Bladder microvascular endothelial cell (primary cell): ENCODE measurements at places on chromosomes 13 and 19. TPM values are rescaled to one million over a fixed set of nuclear protein-coding genes. Genes with fewer than 3 reads are reported as not detected.

C19orf38 gene
- total RNA-seq, result 0.16 and 0.25 TPM in 2 replicates

TDRD3 gene
- total RNA-seq, result 8.6 and 12.4 TPM in 2 replicates

CGB1 gene
- total RNA-seq, result not detected in 2 replicates

MIR17HG gene
- 5.8 and 12.8 TPM in 2 replicates for total RNA-seq

TEX26 gene
- not detected in 2 replicates for total RNA-seq

CEACAM21 gene
- 2.3 and 6.6 TPM in 2 replicates for total RNA-seq

CIC gene
- 16.2 and 27.6 TPM in 2 replicates for total RNA-seq

CEACAM7 gene
- total RNA-seq, result 0.57 TPM in 1 of 2 replicates, not detected in the other

LAIR1 gene
- total RNA-seq, result not detected in 2 replicates

TMEM38A gene
- 1.1 and 1.4 TPM in 2 replicates for total RNA-seq

COL4A1 gene
- 1,051 and 3,407 TPM in 2 replicates for total RNA-seq

METTL21C gene
- not detected in 2 replicates for total RNA-seq
